ENCODE measurements at places on chromosomes 4 and X.

- DNase-seq: peak; percentile 86
These were observed 615 bp downstream of the NEXMIF start for GRCh38 chrX:74924449-74925224.

DNA sequence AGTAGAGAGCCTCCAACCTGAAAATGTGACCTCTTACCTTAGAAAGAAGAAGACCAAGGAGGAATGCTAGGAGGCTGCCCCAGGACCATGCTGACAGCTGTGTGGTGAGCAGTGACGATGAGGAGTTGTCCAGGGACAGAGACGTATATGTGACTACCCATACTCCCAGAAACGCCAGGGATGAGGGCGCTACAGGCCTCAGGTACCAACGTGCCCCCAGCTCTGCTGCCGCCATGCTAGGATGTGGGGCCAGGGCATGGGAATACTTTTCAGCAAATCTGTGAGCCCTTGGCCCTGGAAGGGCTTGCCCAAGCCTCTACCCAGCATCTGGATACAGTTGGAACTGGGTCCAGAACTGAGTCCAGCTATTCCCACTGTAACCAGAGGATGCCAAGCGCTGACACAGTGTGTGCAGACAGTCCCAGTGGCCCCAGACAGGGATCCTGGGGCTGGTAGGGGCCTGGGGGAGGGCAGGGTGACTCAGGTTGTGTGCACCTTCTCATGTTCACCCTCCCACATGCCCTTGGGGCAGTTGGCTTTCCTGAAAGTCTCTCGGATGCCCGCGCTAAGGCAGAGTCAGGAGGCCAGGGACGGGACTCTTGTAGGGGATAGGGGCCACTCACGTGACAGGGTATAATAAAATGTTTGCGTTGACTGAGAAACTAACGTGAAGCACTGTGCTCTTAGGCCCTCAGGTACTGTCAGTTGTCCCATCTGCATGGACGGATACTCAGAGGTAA, 23.9 kb upstream of the FAM193A start:
- no peak for DNase-seq

DNA sequence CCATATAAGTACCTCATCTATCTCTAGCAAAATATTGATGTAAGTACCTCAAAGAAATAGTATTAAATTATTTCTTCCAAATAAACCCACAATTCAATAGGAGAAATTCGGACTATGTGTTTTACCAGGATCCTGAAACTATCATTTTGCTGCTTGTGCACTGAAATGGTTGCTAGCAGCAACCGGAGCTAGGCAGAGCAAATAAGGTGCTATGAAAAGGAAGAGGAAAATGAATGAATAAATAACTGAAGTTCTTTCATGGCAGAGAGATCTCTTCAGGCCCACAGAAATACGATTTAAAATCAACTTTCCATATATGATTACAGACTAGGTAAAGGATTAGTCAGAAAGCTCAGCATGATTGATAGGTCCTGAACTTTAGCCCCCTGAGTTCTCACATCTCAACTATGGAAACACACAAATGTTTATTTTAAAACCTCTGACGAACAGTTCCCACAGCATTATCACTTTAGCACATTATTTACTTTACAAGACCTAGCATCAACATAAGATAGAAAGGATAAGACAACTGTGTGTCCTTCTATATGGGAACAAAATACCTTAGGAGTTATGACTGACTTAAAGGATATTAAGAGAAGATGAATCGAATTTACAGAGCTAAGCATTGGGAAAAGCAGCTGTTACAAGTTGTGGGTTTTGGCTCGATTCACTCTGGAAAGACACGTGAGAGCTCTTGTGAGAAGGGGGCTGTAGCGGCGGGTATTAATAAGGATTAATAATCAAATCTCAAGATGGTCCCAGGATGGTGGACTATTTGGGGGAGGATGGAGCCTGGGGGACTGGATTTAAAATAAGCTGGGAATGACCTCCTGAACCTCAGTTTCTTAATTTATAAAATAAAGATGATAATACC, 104.3 kb downstream of the CORIN start:
- DNase-seq: no peak

GRCh38 chr4:76644831-76645485, 209.9 kb downstream of the SHROOM3 start:
- DNase-seq: no peak

- no peak for DNase-seq
These were observed 418.8 kb upstream of the ZFP42 start for GRCh38 chr4:187576751-187577150.

DNA sequence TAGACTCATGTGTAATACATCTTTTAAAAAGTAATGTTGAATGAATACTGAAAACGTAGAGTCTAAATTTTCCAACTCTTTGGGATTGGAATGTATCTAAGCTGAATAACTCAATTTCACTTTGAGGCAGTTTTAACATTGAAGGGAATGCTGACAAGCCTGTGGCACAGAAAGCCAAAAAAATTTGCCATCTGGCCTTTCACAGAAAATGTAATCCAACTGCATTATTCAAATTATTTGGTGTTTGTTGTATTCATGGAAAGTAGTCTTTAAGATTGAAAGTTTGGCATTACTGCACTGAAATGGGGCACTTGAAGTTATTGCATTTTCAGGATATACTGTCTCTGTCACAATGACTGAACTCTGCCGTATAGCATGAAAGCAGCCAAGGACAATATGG, 186.9 kb downstream of the FRMPD4 start:
- no peak for DNase-seq

Data from aorta (tissue), 5 donors.